ENCODE measurements at places on chromosomes 2 and 18. TPM values are rescaled to one million over a fixed set of nuclear protein-coding genes. Genes with fewer than 3 reads are reported as not detected.

Gene GKN2
- not detected for total RNA-seq

Gene DNAJC5G
- 1.6 TPM for total RNA-seq

Gene FNDC4
- total RNA-seq: 3.0 TPM

Gene SOX11
- total RNA-seq: 2.8 TPM

Measured in cardiac septum (tissue), 1 donor.